ENCODE measurements at places on chromosomes 1 and 21.

DNA sequence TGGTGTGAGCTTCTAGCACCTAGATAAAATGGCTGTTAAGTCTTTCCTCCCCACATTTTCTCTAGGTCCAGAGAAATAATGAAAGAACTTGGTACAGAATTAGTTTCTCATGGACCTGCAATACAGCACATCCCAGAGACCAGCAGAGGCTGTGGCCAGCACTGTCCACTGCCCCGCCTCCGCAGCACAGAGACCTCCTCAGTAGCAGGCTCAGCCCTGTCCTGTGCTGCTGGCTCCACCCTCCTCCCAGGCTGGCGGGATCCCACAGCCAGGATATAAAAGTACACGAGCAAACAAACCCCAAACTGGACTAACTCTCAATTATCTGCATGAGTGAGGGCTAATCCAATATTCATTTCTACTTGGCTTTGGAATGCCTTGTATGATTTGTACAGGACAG is 401.5 kb downstream of the RPS6KC1 start:
- DNase-seq = no peak

DNA sequence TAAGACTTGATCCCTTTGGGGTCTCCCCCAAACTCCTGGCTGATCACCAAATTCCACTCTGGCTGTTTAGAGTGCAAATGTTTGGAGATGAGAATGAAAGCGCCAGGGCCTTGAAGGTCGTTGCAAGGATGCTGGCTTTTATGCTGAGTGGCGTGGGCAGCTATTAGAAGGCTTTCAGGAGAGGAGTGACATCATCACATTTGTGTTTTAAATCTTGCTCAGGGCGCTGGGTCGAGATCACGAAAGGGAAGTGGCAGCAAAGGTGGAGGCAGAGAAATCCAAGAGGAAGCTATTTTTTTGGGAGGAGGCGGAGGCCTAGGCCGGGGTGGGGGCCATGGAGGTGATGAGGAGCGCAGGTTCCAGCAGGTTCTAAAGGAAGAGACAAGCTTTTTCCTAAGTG is 49.3 kb downstream of the PDE9A start:
- DNase-seq = no peak

- peak; percentile 74 for DNase-seq
Observed at GRCh38 chr1:67332653-67333529, 25.2 kb downstream of the IL12RB2 start.

DNA sequence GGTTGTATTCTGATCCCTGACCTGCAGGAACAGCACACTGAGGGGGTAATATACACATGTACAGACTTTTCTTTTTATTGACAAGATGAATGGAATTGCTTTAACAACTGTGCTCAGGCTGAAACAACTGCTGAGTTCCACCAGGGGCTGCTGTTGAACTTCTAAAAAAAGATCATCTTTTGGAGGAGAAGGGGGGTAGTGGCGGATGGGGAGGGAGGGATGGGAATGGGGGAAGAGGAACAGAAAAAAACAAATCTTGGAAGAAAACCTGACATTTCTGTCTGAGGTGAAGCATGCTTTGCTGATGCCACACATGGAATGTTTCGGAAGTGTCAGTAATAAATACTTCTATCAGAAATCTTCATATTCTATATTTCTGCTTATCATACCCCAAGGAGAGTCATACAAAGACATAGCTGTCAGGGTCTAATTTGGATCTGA is 75.0 kb downstream of the RWDD3 start:
- no peak for DNase-seq

- DNase-seq = no peak
Observed at GRCh38 chr1:166849135-166849534, 9.9 kb downstream of the POGK start.

DNA sequence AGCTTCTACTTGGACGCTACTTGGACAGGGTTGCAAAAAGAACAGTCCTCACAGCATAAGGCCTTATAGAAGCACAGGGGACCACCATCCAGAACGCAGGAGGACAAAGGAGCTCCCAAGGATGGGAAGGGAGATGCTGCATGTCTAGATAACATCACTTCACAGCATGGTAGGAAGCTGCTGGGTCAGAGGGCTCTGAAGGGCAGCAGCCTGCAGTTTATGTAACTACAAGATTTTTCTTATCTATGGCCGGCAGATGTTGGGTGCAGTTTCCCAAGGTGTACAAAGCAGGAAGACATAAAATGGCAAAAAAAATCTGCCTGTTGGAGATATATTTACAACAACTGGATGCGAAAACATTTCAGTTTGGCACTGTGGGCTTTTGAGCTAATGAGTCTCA is 45.3 kb upstream of the SLC5A9 start:
- no peak for DNase-seq

DNA sequence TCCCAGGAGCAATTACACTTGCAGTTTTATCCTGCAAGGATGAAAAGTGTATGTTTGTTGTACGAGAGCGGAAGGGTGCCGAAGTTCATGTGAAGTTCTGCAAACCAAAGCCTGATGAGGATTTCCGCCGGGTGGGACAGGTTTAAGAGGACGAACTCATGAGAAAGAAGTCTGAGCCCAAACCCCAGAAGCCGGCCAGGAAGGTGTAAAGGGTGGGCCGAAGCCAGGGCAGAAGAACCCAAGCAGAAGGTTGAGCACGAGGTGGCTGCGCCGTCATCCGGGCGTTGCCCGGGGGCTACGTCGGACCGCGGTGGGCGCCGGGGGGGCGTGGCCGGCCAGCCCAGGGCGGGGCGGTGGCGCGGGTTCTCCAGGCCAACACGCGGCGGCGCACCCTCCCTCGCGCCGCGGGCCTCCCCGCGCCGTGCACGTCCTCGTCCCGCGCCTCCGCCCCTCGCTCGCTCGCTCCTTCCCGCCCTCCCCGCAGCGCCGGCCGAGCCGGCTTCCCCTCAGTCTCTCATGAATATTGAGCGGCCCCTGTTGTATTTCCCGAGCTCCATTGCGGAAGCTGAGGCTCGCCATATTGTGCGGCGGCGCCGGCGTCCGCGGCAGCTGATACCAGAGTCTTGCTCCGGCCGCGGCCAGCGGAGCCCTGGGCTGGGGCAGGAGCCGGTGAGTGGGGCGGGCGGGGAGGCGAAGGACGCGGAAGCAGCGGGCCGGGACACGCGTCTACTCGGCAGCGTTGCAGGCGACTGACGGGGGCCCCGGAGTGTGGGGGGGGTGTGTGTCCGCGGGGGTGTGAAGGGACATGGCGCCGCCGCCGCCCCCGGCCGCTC is at the start of gene RNF2:
Gene RNF2, plus strand, starts transcription at position 578 of the 833 bp plus-strand sequence. CDS start 41,996 bp downstream, outside the sequence.
- peak; percentile 92 for DNase-seq

DNA sequence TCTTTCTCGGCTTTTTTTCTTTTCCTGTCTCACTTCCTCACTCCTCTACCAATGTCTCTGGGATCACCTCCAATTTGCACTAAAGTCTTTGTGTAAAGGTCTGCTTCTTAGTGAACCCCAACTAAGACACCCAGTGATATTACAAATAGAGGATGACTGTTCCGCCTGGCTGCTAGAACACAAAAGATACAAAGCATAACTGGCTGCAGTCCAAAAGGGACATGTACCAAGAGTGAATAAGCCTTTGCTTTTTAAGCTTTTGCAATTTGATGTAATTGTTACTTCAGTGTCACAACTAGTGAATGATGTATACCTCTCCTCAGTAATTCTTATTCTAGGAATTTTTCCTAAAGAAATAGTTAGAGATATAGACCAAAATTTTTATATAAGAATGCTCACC is 82.8 kb upstream of the BEND5 start:
- no peak for DNase-seq

GRCh38 chr21:34812504-34813265 is 143.9 kb downstream of the CLIC6 start:
- no peak for DNase-seq

GRCh38 chr21:35394634-35395369 is 345.7 kb upstream of the RUNX1 start:
- DNase-seq = no peak

DNA sequence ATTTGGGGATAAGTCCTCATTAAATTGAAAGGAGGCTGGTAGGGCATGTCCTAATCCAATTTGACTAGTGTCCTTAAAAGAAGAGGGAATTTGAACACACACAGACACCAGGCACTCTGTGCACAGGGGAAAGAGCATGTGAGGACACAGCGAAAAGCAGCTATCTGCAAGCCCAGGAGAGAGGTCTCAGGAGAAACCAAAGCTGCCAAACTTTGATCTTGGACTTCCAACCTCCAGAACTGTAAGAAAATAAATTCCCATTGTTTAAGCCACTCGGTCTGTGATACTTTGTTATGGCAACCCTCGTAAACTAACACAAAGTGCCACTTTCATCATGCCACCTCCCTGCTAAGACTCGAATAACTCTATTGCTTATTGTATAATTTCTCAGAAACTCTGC is 13.8 kb downstream of the PLA2G4A start:
- no peak for DNase-seq

DNA sequence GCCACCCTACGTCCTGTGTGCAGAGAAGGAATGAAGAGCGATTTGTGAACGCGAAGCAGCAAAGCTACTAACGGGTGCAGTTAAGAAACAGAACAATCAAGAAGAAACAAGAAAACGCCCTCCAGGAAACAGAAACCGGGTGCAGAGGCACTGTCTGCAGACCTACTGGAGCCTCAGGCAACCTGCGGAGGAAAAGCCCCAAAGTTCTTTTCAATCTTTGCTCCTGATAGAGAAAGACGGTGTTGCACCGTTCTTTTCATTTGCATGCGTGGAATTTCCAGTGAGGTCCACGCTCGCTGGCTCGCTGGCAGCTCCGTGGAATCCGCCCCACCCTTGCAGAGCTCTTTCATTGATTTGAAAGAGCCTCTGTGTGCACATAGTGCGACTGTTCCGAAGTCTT is 37.0 kb upstream of the PDE9A start:
- no peak for DNase-seq

DNA sequence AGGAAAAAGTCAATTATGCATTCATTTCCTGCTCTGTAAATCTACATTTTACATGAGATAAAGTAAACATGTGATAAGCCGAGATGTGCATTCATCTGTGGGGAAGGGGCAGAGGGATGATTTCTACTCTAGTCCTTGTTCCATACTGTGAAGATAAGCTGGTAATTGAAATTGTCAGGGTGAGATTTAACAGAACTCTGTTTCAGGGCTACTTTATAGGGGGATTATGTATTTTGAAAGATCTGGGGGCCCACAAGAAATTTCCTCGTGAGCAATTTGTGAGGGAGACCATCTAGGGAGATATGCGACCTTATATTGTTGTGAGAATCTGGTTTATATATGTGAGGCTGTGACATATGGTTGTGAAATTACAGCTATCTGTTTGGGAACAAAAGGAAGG is 73.1 kb upstream of the KCNK1 start:
- no peak for DNase-seq

DNA sequence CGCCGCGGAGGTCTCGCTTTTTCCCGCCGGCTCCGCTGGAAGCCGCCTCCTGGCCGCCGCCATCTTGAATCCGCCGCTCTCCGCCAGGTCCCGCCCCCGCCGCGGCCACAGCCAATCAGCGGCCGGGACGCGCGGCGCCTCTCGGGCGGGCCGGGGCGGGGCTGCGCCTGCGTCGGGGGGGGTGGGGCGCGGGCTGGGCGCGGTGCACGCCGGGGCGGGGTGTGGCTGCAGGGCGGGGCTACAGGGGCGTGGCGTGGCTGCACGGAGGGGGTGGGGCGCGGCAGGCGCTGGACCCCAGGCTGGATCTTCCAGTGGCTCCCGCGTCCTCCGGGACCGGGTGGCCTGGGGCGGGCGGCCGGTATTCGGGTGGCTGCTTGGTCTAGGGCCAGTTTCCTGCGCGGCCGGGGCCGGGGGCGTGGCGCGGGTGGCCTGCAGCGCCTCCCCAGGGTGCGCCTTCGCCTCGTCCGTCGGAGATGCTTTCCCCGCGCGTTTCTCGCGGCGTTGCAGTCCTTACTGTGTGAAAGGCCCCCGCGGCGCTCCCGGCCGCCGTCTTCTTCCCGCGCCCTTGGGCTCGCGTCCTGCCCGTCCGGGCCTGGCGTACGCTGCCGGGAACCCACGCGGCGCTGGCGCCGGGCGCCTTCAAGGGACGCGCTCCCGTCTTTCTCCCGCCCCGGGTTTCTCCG is 575 bp downstream of the PCNT start:
- DNase-seq = peak; percentile 88

DNA sequence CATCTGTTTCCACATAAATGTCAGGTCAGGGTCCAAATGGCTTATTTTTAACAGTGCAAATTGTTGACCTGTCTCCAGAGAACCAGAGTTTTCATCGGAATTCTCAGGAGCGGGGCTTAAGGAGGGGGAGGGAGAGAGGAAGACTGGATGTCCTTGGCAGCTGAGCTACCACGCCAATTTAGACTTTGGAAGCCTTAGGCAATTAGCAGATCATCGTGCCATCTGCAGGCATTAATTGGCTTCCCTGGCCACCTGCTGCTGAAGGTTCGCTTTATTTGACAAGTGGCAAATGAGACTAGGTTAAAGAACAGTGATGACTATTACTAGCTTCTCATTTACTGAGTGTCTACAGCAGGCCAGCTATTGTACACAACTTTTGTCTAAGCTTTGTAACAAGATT is 43.7 kb downstream of the HLX start:
- DNase-seq = no peak

GRCh38 chr1:14852291-14852690 is 253.8 kb downstream of the KAZN start:
- no peak for DNase-seq

GRCh38 chr1:162922201-162922600 is 61.2 kb upstream of the CCDC190 start:
- DNase-seq = no peak

- peak; percentile 63 for DNase-seq
Observed at GRCh38 chr1:212607206-212607912, 1.2 kb upstream of the ATF3 start.

DNA sequence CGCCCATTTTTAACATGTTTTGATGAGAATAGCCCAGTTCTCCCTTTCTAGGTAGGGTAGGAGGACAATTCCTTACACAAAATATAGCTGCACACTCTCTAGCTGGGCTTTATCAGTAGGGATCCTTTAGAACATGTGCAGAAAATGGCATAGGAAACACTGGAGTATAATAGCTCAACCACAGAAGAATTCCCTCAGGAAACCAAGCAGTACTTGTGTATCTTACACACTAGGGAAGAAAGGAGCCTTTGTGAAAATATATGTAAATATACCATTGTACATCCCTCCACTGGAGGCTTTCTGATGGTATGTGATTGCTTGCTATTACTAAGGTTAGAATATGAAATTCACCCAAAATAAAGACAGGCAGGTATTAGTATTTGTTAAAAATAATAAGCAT is 153.5 kb downstream of the LRRC40 start:
- no peak for DNase-seq
